B cell (primary cell): ENCODE measurements at places on chromosomes 6 and 20. TPM values are rescaled to one million over a fixed set of nuclear protein-coding genes. Genes with fewer than 3 reads are reported as not detected.
A peak's percentile ranks its signal among the peaks of the same experiment; 100 is the strongest.

DNAH8 gene
- 1.0 and 1.1 TPM in 2 replicates for total RNA-seq

DNA sequence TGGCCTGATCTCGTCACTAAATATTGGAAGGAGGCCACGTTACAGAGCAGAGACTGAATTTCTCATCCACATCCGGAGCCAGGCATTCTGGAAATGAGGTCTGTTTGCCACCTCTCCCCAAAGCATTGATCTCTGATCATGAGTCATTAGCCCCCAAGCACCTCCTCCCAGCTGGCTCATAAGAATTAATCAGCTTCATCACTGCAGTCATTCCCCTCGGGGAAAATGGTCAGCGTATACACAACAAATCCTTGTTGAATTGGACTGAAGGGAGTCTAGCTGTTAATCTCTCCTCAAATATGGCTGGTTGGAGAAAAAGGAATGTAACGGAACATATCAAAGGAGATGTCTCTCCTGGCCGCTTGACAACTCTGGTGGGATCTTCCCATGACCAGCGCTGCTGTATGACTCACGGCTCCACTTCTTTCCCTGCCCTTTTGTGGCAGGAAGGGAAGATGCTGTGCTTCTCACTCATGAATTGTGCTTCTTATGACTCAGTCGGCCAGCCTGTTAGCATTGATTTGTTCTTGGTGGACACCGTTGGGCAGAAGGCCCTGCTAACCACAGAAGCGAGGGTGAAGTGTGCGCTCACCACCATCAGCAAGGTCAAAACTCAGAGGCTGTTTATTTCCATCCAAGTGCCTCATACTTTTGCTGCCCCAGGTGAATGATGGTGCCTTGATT lies 76.7 kb downstream of the RNF182 start:
- DNase-seq, result no peak

OLIG3 gene
- total RNA-seq, result not detected in 2 replicates

DNA sequence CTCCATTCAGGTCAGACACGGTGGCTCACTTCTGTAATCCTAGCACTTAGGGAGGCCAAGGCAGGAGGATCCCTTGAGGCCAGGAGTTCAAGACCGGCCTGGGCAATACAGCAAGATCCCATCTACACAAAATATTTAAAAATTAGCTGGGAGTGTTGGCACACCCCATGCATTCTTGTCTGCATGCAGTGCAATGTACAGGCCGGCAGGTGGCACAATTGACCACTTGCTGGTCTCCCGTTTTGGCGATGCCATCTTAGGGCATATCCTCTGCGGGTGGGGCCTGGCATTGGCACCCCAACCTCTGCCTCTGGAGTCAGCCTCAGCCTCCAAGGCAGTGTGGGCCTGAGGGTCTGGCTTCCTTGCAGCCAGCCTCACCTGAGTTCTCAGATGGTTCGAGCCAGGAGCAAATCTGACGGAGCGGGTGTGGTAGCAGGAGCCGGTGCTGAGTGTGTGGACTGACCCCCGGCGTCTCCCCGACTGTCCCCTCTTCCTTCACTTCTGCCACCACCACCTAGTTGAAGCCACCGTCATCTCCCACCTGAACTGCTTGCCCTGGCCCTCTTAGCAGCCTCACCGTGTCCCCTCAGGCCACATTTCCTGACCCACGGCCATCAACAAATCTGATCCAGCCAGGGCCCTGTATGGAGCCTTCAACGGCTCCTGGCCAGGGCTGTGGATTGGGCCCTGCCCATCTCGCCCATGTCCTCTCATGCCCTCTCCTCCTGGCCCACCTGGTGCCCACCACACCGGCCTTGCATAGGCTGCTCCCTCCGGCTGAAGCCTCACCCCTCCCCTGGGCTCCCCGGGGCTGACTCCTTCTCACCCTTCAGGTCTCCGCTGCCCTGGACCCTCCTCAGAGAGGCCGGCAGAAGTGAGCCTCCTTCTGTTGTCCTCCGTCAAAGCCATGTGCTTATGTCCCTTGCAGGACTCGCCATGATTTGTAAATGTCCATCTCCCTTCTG lies 44.0 kb downstream of the EFCAB8 start:
- DNase-seq, result peak; percentile 75

DNA sequence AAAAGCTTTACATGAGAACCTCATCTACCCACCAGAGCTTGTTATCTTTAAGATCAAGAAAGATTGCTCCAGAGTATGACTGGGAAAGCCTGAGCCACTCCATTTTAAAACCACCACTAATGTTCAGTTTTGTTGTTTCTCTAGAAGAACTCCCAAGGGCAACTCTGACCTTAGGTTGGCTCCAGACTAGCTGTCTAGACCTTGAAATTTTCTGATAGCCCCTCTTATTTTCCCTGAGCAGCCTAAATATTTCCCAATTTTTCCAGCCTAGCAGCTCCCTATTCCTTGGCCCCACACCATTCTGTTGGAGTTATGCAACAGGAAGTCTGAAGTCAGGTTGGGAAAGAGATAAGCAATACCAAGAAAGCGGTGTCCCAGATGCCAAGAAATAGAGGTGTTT lies 84.6 kb upstream of the TCF21 start:
- DNase-seq, result no peak

KCNB1 gene
- 0.05 and 0.12 TPM in 2 replicates for total RNA-seq

DNA sequence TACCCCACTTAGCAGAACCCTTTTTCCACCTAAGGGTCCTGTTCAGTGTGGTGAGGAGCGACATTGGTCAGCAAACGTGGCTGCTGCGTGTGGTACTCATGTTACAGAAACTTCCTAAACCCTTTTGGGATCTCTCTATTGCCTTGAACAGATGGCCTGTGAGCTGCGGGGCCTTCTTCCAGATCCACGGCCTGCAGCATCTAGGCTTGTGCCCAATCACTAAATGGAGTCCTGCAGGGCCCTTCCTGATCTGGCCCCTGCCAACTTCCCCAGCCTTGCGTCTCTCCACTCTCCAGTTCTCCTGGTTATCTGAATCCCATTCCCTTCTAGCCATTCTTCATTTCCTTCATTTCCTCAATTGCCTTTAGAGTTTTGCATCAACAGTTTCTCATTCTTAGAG lies 85.6 kb downstream of the PDE7B start:
- no peak for DNase-seq

NCOA7 gene
- 27.0 and 27.4 TPM in 2 replicates for total RNA-seq

GRCh38 chr6:163260111-163260895 lies 154.2 kb upstream of the QKI start:
- no peak for DNase-seq

GRCh38 chr6:113299531-113299930 lies 557.6 kb upstream of the MARCKS start:
- no peak for DNase-seq

- no peak for DNase-seq
Measured at GRCh38 chr6:89351671-89352277, 748 bp downstream of the UBE2J1 start.

SLC35D3 gene
- total RNA-seq, result not detected in 2 replicates

DNA sequence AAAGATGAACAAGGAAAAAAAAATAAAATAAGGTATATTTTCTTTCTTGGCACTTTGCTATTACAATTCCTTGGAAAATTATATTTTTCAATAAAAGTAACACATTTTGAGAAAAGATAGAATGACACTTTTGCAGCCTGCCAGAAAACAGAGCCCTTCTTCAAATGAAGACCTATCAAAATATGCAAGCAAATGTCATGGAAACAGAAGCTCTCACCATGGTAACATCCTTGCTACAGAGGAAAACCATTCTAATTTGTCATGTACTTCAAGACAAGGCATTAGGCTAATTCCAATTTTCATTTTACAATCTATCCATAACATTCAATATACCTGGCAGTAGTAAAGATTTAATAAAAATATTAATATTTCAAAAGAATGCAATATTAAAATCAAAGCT lies 177.9 kb downstream of the RNGTT start:
- no peak for DNase-seq

DNA sequence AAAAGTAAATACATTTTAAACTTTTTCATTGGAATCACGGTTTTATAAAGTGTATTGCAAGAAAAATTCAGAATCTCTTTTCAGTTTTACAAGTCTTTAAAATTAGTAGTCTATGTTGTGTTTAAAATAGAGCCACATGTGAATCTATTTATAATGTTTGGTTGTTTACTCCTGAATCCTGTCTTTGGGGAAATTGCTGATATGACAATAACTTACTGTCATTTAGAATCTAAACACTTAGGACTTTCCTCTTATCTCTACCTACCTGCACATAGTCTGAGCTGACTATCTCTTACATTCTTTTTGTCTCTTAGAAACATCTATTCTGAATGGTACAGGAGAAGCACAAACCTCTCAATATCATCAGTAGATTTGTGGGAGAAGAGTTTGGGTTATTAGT lies 4.1 kb upstream of the SRSF12 start:
- no peak for DNase-seq

SULF2 gene
- total RNA-seq, result 1.7 TPM in 2 replicates

PRR18 gene
- not detected in 2 replicates for total RNA-seq

DNA sequence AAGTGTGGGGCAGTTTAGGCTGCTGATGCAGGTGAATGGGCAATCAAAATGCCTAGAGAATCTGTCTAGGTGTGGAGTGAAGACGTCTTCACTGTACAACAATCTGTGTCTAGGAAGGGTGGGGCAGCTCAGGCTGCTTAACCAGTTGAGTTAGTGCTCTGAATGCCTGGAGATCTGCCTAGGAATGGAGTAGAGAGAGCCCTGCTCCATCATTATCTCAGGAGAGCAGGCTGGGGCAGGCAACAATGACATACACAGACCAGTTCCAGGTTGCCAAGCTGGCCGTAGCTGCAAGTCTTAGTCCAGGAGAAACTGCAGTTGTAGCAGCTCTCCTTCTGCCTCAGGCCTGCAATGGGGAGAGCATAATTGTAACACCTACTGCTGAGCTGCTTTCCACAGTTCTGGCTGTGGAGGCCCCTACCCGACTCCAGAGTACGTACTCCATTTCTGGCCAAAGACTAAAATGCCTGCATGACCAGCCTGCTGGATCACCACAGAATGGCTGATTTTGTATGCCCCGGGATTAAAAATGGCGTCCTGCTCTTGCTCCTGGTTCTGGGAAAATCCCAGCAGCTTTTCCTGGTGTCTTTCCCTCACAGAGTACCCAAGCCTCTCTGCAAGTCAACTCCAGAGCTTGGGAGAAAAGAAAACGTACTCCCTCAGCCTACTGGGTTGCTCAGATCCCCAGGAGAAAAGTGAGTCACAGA lies 545.4 kb downstream of the ADGRB3 start:
- DNase-seq, result no peak

SLCO4A1 gene
- 79.2 and 79.5 TPM in 2 replicates for total RNA-seq

- DNase-seq, result no peak
Measured at GRCh38 chr6:35078896-35079295, 62.2 kb downstream of the TCP11 start.

ZKSCAN3 gene
- 11.0 and 11.9 TPM in 2 replicates for total RNA-seq

LPA gene
- not detected in 2 replicates for total RNA-seq

NT5DC1 gene
- 54.2 and 54.8 TPM in 2 replicates for total RNA-seq

DNA sequence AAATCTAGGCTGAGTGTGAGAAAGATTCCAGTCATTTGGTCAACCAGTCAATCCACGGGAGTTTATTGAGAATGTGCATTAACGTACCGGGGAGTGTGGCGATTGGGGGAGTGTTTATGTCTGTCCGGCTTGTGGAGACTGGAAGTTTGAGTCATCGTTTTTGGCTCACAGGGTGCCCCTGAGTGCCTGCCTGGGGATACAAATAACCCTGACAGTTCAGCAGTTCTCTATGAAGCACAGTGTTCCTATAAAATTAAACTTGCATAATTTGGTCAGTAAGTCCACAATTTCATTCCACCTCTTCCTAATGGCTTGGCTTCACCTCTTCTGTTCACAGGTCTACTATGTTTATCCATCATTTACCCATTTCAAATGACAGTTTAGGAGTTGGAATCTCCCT lies 72.6 kb upstream of the PLEKHG1 start:
- no peak for DNase-seq

- peak; percentile 58 for DNase-seq
Measured at GRCh38 chr6:28982476-28983266, 22.4 kb downstream of the ZNF311 start.

CST4 gene
- not detected in 2 replicates for total RNA-seq

MOG gene
- total RNA-seq, result not detected in 2 replicates

AGER gene
- total RNA-seq, result 36.4 and 38.8 TPM in 2 replicates

DNA sequence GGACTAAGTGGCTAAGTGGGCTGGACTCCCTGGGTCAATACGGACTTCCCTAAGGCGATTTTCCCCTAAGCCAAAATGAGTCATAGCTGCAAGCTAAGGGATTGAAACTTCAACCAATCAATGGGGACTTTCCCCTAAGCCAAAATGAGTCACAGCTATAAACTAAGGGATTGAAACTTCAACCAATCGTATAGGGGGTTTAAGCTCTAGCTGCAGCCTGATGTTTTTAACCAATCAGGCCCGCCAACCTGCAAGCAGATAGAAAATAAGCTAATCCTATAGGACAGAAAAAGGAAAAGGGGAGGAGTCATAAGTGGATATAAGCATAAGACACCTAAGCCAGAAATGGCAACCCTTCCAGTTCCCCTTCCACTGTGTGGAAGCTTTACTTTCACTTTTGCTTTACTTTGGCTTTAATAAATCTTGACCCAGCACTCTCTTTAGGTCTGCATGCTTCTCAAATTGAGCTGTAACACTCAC lies 655.0 kb upstream of the HS3ST5 start:
- DNase-seq, result peak; percentile 47

SLC17A1 gene
- total RNA-seq, result not detected in 2 replicates

DNA sequence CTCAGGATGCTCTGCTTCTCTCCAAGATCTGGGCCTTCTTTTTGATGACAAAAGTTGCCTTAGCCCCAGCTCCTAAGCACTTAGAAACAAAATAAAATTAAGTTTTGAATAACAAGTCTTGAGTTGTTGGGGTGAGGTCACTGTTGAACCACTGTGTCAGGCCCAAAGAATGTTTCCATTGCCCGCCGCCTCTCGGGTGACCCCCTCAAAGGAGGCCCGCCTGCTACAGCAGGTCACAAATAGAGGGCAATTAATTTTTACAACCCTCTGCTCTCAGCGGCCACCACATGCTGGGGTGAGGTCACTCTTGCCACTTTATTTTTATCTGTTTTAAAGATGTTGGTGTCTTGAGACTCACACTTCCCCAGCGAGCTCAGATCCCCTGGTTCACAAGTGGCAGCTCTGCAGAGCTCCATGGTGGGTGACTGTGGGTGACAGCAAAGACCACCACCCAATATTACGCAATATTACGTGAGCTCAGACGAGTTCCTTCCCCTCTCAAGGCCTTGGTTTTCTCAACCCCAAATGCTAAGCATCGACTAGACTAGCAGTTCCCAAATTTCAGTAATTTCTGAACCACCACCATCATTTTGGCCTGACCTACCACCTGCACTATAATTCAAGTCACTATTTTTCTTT lies 247.7 kb upstream of the PMEPA1 start:
- DNase-seq, result no peak

GRCh38 chr6:64227863-64228262 lies 592.3 kb downstream of the PHF3 start:
- no peak for DNase-seq

FAM83D gene
- 1.7 and 2.0 TPM in 2 replicates for total RNA-seq

GRCh38 chr6:158071121-158072082 lies 89.7 kb downstream of the SYNJ2 start:
- DNase-seq, result no peak
